Renal cortical epithelial cell (primary cell): ENCODE measurements at places on chromosomes 4 and X. TPM values are rescaled to one million over a fixed set of nuclear protein-coding genes. Genes with fewer than 3 reads are reported as not detected.
A peak's percentile ranks its signal among the peaks of the same experiment; 100 is the strongest.

- no peak for DNase-seq
These were observed 227.2 kb downstream of the ANK2 start for GRCh38 chr4:113276464-113277170.

COX7B2 gene
- total RNA-seq, result not detected in 2 replicates

DNA sequence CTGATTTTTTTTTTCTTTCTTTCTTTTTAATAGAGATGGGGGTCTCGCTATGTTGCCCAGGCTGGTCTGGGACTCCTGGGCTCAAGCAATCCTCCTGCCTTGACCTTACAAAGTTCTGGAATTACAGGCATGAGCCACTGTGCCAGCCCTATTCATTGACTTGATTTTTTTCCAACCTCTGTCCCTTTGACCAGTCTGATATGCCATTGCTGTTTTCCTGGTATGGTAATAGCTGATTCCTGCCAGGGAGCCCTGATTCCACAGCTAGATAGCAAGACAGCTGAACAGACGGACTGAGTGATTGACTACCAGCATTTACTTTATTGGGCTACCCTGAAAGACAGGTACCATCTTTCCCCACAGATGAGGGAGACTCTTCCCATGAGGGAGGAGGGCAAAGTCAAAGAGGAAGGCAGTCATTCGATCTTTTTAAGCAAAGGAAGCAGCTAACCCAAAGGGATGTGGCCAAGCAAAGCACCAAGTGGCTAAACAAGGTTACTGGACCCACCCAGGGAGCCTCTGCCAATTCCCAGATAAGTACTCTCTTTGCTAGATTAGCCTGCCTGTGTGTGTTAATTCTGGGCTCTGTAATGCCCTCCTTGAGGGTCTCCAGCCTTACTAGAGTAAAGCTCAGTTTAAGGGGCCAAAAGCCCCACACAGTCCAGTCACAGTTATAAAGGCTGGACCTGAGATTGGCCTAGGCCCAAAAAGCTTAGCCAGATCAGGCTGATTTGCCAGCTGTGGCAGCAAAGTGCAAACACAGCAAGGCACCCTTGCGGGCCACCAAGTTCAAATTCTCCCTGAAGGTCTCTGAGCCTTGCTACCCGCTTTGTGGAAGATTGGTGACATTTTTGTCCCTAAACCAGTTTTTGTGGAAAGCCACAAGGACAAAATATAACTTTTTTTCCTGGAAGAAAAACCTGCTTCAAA, 192.4 kb upstream of the GPC4 start:
- no peak for DNase-seq

NDST3 gene
- 0.35 and 0.60 TPM in 2 replicates for total RNA-seq

CTAG1B gene
- not detected in 2 replicates for total RNA-seq

GRCh38 chrX:107629540-107629909, 1.2 kb downstream of the PRPS1 start:
- DNase-seq, result peak; percentile 26

TEX11 gene
- 0.05 TPM in 1 of 2 replicates, not detected in the other for total RNA-seq

GRCh38 chr4:3009422-3009821, 46.1 kb downstream of the GRK4 start:
- DNase-seq, result no peak

GRCh38 chrX:131067216-131067615, 9.1 kb downstream of the ARHGAP36 start:
- no peak for DNase-seq

PPP1R3F gene
- total RNA-seq, result 1.6 and 12.4 TPM in 2 replicates

- DNase-seq, result no peak
These were observed 256.8 kb upstream of the ARSJ start for GRCh38 chr4:114236171-114236769.

GRCh38 chr4:82430964-82431745, 765 bp downstream of the ENOPH1 start:
- DNase-seq, result peak; percentile 19
